ENCODE measurements at places on chromosomes 1 and 21. TPM values are rescaled to one million over a fixed set of nuclear protein-coding genes. Genes with fewer than 3 reads are reported as not detected.

HTR6 gene
- total RNA-seq = 0.68 TPM

DNA sequence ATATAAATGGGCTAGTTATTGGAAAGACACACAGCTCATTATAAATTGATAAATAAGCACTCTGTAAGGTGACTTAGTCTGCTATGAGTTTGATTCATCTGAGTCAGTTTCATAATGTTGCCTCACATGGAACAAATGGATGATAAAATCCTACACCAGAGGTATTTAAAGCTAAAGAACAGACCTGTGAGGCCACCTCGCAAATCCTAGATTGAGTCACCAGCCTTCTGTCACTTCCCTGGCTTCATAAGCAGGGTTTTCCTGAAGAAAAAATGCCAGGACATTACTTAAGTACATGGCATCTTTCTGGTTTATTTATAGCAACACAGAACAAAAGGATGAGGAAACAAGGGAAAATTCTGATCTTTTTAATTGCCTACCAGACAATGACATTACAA lies 18.4 kb downstream of the CD2 start:
- H3K27ac ChIP-seq = no peak overlapping the region
- H3K4me1 ChIP-seq = no peaks in the 10 kb centered on the region
- DNase-seq = no peak
- no peaks in the 10 kb centered on the region for H3K27me3 ChIP-seq
- no peaks in the 10 kb centered on the region for H3K36me3 ChIP-seq

DNA sequence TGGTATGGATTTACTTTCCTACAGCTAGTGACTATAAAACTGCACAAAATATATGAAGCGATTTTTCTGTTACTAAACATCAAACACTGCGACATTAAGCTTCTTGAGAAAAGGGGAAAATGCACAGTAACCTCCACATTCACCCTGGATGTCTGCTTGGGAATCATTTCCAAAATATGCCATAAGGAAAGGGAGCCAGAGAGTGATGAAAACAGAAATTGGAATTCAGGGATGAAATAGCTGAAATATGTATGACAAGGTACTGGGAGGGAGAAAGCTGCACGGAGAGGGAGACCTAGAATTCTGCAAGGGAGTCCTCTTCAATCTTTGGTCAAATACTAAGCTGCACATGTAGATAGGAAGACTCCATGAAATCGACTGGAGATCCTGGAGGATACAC lies 31.6 kb upstream of the RAB3GAP2 start:
- H3K4me3 ChIP-seq = no peak overlapping the region
- H3K27me3 ChIP-seq = no peaks in the 10 kb centered on the region
- H3K36me3 ChIP-seq = no peaks in the 10 kb centered on the region
- H3K27ac ChIP-seq = no peak overlapping the region

DNA sequence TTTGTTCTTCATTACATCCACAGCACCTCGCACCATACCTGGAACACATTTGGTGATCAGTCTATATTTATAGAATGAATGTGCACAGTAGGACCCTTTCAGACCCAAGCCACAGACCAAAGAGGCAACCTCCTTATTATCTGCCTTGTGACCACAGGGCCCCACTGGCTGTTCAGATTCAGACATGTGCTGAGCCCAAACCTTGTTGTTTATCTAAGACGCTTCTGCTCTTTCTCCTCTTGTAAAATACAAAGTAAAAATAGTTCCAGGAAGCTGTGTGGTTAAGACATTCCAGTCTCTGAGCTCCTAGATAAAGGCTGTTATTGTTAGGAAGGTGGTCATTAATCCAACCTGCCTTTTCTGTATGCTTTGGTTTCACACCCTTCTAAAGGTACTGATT lies 3.6 kb upstream of the SCMH1 start:
- no peaks in the 10 kb centered on the region for H3K27me3 ChIP-seq
- H3K27ac ChIP-seq = no peak overlapping the region
- peaks cover 9% of the 10 kb centered on the region for H3K4me1 ChIP-seq

- H3K4me1 ChIP-seq = no peaks in the 10 kb centered on the region
- no peak for DNase-seq
- H3K27me3 ChIP-seq = no peaks in the 10 kb centered on the region
- no peaks in the 10 kb centered on the region for H3K36me3 ChIP-seq
- H3K4me3 ChIP-seq = no peak overlapping the region
Observed at GRCh38 chr21:32977216-32977615, 48.5 kb upstream of the OLIG2 start.

NR5A2 gene
- 4.4 TPM for total RNA-seq

CCDC17 gene
- total RNA-seq = 5.0 TPM

DNA sequence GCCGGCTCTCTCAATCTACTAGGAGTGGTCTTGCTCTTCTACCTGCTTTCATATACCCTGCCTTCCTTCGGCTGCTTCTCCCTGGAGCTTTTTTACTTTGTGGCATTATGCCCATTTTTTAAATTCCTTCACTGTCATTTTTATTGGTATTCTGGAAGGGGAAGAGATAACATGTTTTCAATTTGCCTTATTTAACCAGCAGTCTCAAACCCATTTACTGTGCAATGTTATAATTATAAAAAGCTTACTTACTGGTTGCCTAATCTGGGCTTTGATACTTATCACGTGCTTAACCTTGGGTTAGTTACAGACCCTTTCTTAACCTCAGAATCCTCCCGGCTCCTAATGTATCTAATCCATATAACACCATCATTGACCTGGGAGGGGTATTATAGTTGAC lies 128.1 kb downstream of the SIPA1L2 start:
- H3K27me3 ChIP-seq = no peaks in the 10 kb centered on the region
- no peak overlapping the region for H3K4me3 ChIP-seq
- H3K36me3 ChIP-seq = no peaks in the 10 kb centered on the region
- H3K4me1 ChIP-seq = no peaks in the 10 kb centered on the region
- DNase-seq = no peak
- no peak overlapping the region for H3K27ac ChIP-seq

- no peaks in the 10 kb centered on the region for H3K36me3 ChIP-seq
- peaks cover 36% of the 10 kb centered on the region for H3K4me1 ChIP-seq
- H3K27ac ChIP-seq = no peak overlapping the region
- DNase-seq = no peak
- H3K4me3 ChIP-seq = no peak overlapping the region
Observed at GRCh38 chr21:46390603-46391545, 66.9 kb downstream of the PCNT start.

TFF3 gene
- total RNA-seq = 12.9 TPM

DNA sequence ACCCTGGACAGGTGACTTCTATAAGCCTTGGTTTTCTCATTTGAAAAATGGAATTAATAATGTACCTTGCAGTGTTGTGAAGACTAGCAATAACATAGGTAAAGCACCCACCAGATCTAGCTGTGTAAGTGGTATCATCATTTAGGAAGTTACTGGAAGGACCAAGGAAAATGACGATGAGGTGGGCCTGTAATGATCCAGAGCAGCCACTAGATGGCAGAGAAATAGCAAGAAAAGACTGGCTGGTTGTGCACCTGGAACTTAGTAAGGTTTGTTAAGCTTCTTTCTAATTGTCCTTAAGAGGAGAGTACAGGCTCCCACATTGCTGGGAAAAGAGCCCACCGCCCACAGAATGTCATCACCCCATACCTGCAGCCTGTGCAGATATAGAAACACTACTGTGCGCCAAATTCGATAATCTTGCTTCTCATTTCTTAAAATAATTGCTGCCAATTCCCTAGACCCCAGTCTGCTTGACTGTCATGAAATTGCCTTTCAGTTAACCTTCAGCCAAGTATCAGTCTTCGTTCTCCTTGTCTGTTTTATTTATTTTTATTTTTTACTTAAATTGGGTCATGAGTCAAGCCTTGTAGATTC lies 37.2 kb downstream of the WNT4 start:
- H3K4me1 ChIP-seq = peaks cover 29% of the 10 kb centered on the region
- H3K36me3 ChIP-seq = no peaks in the 10 kb centered on the region
- no peak overlapping the region for H3K4me3 ChIP-seq
- H3K27ac ChIP-seq = no peak overlapping the region

GRCh38 chr21:43313939-43314405 lies 113.0 kb downstream of the SIK1 start:
- H3K4me3 ChIP-seq = no peak overlapping the region
- no peak for DNase-seq
- H3K27ac ChIP-seq = no peak overlapping the region
- no peaks in the 10 kb centered on the region for H3K27me3 ChIP-seq
- no peaks in the 10 kb centered on the region for H3K36me3 ChIP-seq
- no peaks in the 10 kb centered on the region for H3K4me1 ChIP-seq

- H3K27me3 ChIP-seq = no peaks in the 10 kb centered on the region
- DNase-seq = peak; percentile 40
- peaks cover 5% of the 10 kb centered on the region for H3K4me1 ChIP-seq
- peak overlapping the region; percentile 86 for H3K27ac ChIP-seq
- H3K36me3 ChIP-seq = no peaks in the 10 kb centered on the region
Observed at GRCh38 chr1:88890791-88891317, 513 bp downstream of the GTF2B start.

- H3K4me1 ChIP-seq = no peaks in the 10 kb centered on the region
- no peak overlapping the region for H3K4me3 ChIP-seq
- no peak overlapping the region for H3K27ac ChIP-seq
- DNase-seq = no peak
- H3K27me3 ChIP-seq = no peaks in the 10 kb centered on the region
- no peaks in the 10 kb centered on the region for H3K36me3 ChIP-seq
Observed at GRCh38 chr1:55255901-55256300, 40.7 kb upstream of the USP24 start.

DNA sequence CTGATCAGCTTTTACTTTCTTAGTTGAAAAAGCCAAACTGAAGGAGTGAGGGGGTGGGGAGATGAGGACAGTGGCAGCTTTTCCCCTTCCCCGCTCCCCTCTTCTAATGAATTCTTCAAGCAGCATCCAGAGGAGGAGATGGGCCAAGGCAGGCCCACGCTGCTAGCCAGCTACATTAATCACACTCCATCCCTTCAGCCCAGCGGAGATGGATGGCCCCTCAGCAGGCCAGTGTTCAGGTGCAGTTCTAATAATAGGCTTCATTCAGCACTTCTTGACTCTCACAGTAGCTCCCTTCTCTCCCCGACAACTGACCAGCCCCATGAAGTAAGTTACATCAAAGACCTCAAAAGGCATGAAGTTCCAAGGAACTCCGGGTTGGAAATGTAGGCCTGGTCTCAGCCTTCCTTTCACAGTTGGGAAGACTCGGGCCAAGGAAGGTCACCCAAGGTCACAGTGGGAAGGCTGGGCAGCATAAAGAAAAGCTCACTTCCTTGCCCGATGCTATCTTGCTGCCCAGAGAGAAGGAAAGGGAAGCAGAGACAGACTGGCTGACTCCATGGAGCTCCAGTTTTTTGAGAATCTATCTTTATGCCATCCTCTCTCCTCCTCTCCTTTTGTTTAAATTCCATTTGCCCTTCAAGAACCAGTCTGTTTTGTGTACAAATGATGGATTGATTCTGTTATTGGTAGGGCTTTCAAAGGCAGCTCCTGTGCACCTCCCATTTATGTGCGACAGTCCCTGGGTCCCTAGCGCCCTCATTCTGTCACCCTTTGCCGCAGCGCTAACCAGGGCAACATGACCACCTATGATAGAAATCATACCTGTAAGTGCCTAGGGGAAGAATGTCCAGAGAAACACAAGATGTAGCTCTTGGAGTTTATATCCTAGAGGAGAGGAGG lies 139.1 kb downstream of the TNR start:
- no peak overlapping the region for H3K27ac ChIP-seq
- no peak for DNase-seq
- no peak overlapping the region for H3K4me3 ChIP-seq

DNA sequence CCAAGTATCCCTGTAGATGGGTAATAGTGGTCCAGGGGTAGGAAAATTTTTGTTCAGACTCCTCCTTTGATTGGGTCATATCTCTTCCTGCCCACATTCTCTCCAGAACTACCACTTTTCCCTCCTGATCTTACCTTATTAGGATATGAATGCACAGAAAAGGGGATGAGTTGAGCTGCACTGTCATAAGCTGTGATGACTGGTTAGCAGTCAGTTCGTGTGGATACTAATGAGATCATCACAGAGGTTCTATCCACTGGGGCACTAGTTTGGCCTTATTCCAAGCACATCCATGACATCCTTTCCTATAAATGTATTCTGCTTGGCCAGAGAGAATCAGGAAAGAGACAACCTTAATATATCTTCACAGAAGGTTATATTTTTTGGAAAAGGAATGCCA lies 22.1 kb upstream of the TBX15 start:
- no peaks in the 10 kb centered on the region for H3K36me3 ChIP-seq
- no peak overlapping the region for H3K27ac ChIP-seq
- DNase-seq = no peak
- no peaks in the 10 kb centered on the region for H3K27me3 ChIP-seq
- no peak overlapping the region for H3K4me3 ChIP-seq
- peaks cover 16% of the 10 kb centered on the region for H3K4me1 ChIP-seq

DNA sequence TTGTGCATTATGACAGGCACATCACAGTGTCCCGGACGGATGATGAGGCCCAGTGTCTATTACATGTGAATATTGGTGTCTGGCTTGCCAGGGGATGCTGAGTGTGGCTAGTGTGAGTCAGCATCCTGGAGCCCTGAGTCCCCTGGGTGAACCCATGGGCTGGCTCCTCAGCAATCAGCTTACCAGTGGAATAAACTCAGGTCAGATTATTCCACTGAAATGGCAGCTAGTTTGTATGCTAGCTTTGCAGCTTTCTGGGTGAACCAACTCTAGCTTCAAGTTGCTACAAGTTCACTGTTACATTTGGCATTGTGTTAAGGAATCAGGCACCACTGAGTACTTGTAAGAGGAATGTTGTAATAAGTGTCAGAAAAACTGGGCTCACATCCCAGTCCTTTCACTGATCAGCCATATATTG lies 23.9 kb upstream of the RPTN start:
- H3K36me3 ChIP-seq = no peaks in the 10 kb centered on the region
- no peaks in the 10 kb centered on the region for H3K4me1 ChIP-seq
- no peak overlapping the region for H3K27ac ChIP-seq
- no peak for DNase-seq
- no peak overlapping the region for H3K4me3 ChIP-seq

DNA sequence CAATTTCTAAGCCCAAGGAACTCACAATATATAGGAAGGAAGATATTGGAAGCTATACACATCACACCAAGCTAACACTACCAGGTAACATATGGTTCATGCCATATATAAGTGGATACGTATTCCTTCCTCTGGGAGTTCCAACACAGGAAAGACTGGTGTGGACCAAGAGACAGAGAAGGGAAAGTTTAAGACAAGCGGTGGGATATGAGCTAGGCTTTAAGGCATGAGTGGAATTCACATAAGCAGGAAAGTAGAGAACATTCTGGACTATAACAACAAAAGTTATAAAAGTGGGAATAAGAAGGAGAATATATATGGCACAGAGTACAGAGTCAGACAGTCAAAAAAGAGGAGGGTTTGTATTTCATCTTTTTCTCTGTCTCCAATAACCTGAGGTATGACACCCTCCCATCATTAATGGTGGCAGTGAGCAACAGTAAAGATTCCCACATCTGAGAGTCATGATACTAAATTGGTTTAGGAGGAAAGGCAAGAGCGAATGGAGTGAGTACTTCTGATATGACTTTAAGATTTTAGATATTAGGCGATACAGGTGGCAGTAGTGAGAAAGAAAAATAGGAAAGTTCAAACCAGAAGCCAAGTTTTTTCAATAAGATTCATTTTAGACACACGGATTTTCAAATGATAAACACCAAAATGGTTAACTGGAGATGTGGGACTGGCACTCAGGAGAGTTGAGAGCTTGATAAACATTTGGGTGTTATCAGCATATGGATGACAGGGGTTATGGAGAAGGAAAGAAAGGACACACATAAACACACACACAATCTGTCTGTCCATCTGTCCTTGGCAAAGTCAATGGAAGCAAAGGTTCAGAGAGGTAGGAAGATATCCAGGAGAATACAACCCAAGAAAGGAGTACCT lies 87.4 kb upstream of the TTC39A start:
- H3K27me3 ChIP-seq = no peaks in the 10 kb centered on the region
- H3K27ac ChIP-seq = no peak overlapping the region
- H3K36me3 ChIP-seq = no peaks in the 10 kb centered on the region
- no peak overlapping the region for H3K4me3 ChIP-seq
- DNase-seq = no peak

All from testis (tissue), 5 donors.